Muscle of back (tissue), 13 donors: ENCODE measurements at places on chromosomes 2 and 18. TPM values are rescaled to one million over a fixed set of nuclear protein-coding genes. Genes with fewer than 3 reads are reported as not detected.

SETBP1 gene
- 15.5 TPM for polyA plus RNA-seq

DCDC2C gene
- polyA plus RNA-seq, result 1.1 TPM

DNA sequence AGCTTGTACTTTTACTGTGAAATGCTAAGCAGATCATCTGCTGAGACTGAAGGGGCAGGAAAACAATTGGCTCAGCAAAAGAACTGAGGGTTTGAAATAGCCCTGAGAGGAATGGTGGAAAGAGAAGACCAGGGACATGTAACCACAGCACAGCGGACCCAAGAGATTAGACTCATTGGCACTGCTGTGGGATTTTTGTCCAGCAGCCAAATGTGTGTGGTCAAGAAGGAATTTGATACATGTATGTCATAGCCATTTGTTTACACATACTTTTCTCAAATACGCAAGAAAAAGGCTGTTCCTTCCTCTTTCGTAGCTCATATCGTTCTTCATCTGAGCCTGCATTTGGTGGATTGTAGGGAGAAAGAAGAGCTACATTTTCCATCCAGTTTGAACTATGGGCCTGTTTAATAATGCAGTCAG, 73.8 kb downstream of the TRABD2A start:
- DNase-seq, result peak; percentile 93

GRCh38 chr2:48337871-48338270, 192.1 kb upstream of the STON1 start:
- no peak for DNase-seq

GRCh38 chr18:57942493-57942892, 101.5 kb upstream of the NEDD4L start:
- DNase-seq, result no peak
